Uterus (tissue), 4 donors: ENCODE measurements at places on chromosomes 5 and 9.

GRCh38 chr5:135944967-135945560 lies 9.7 kb downstream of the LECT2 start:
- H3K4me3 ChIP-seq, result no peak overlapping the region
- no peaks in the 10 kb centered on the region for H3K27me3 ChIP-seq
- no peaks in the 10 kb centered on the region for H3K36me3 ChIP-seq
- no peak overlapping the region for H3K27ac ChIP-seq
- H3K4me1 ChIP-seq, result no peaks in the 10 kb centered on the region

GRCh38 chr5:120532835-120533234 lies 68.7 kb downstream of the PRR16 start:
- H3K4me3 ChIP-seq, result no peak overlapping the region
- H3K36me3 ChIP-seq, result no peaks in the 10 kb centered on the region
- no peak overlapping the region for H3K27ac ChIP-seq
- no peak for DNase-seq
- H3K27me3 ChIP-seq, result no peaks in the 10 kb centered on the region

- H3K27ac ChIP-seq, result peak overlapping the region; percentile 91
- no peaks in the 10 kb centered on the region for H3K36me3 ChIP-seq
- H3K4me3 ChIP-seq, result peak overlapping the region; percentile 45
- DNase-seq, result no peak
Measured at GRCh38 chr9:128099932-128100491, 27.5 kb downstream of the PTGES2 start.

- H3K4me3 ChIP-seq, result no peak overlapping the region
- H3K4me1 ChIP-seq, result no peaks in the 10 kb centered on the region
- no peaks in the 10 kb centered on the region for H3K27me3 ChIP-seq
- no peak for DNase-seq
- no peak overlapping the region for H3K27ac ChIP-seq
Measured at GRCh38 chr5:151864061-151864748, 60.4 kb downstream of the GLRA1 start.

GRCh38 chr9:85554349-85554748 lies 187.4 kb downstream of the AGTPBP1 start:
- no peak for DNase-seq
- no peak overlapping the region for H3K4me3 ChIP-seq
- no peak overlapping the region for H3K27ac ChIP-seq
- no peaks in the 10 kb centered on the region for H3K36me3 ChIP-seq

GRCh38 chr5:7087719-7088297 lies 308.1 kb upstream of the ADCY2 start:
- H3K4me3 ChIP-seq, result no peak overlapping the region
- H3K27me3 ChIP-seq, result no peaks in the 10 kb centered on the region
- no peak for DNase-seq
- H3K36me3 ChIP-seq, result no peaks in the 10 kb centered on the region
- H3K27ac ChIP-seq, result no peak overlapping the region

- no peaks in the 10 kb centered on the region for H3K36me3 ChIP-seq
- no peaks in the 10 kb centered on the region for H3K27me3 ChIP-seq
- H3K4me3 ChIP-seq, result no peak overlapping the region
- H3K4me1 ChIP-seq, result no peaks in the 10 kb centered on the region
- H3K27ac ChIP-seq, result no peak overlapping the region
- no peak for DNase-seq
Measured at GRCh38 chr9:134123764-134124128, 12.1 kb upstream of the WDR5 start.

GRCh38 chr9:129894120-129894823 lies 59.0 kb downstream of the USP20 start:
- no peaks in the 10 kb centered on the region for H3K4me1 ChIP-seq
- DNase-seq, result no peak
- H3K27ac ChIP-seq, result no peak overlapping the region
- H3K4me3 ChIP-seq, result no peak overlapping the region
- no peaks in the 10 kb centered on the region for H3K36me3 ChIP-seq
- H3K27me3 ChIP-seq, result no peaks in the 10 kb centered on the region

DNA sequence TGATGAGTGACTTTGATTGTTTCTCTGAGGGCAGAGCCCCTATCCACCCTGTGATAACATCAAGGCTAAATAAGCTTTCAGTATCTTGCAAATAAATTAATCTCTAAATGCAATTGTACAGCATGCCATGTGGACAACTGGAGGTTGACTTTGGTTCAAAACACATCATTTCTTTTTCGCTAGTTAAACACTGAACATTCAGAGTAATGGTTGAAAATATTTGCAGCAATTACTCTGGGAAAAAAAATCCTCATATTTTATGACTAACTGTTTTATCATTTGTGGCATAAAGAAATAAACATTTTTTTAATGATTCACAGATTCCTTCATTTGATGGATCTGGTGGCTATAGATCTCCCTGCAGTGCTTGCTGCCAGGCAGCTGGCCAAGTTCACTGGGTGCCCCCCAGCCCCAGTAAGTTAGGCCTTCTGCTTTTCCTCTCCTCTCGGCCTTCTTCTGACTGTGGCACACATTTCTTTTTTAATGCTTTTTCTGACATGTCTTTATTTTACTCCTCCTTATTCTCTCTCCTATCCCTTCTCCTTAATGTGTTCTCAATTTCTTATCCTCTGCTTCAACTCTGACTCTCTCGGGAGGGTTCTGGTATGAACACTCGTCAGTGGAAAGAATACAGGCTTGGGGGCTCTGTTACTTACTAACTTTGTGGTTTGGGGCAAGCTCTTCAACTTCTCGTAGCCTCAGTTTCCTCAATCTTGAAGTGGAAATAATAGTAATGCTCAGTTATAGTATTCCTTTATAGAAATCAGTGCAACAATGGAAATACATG lies 69.6 kb downstream of the ADAMTSL1 start:
- H3K4me3 ChIP-seq, result no peak overlapping the region
- peak overlapping the region; percentile 73 for H3K27ac ChIP-seq
- H3K27me3 ChIP-seq, result no peaks in the 10 kb centered on the region
- H3K36me3 ChIP-seq, result no peaks in the 10 kb centered on the region
- no peaks in the 10 kb centered on the region for H3K4me1 ChIP-seq
